ENCODE measurements at places on chromosomes 7 and 10.

DNA sequence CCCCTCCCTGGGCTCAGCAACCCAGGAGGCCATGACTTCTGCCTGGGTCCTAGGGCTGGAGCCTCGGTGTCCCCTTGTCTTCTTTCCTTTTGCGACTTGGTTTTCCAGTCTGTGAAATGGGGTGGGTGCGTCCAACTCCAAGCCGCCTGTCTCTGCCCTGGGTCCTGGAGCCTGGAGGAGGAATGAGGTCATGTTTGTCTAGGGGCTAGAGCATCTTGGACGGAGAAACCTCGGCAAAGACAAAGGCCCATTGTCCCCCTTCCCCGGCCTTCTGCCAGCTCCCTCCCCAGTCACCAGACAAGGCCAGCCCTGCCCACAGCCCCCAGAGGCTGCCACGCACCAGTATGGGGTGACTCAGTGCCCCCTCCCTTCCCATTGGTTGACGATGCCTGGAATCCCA, 39.8 kb upstream of the ELN start:
- DNase-seq: no peak

GRCh38 chr7:40717242-40717641, 582.4 kb downstream of the SUGCT start:
- no peak for DNase-seq

GRCh38 chr7:120615703-120616102, 242.2 kb downstream of the TSPAN12 start:
- no peak for DNase-seq

GRCh38 chr7:27221201-27221797, 21.3 kb upstream of the EVX1 start:
- DNase-seq: no peak

DNA sequence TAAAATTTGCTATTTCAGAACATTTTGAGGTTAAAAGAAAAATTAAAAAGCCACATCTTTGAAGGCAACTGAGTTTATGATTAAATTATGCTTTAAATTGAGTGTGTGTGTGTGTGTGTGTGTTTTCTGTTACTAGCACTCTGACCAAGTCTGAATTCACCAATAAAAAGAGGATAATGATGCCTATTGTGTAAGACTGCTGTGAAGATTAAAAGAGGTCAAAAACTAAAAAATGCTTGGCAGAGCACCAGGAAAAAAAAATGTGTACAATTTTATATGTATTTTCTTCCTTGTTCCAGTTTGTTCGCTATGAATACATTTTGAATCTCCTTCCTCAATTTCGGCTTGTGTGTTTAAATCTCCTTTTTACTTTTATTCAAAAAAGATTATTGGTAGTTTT, 316.6 kb upstream of the MAGI2 start:
- DNase-seq: no peak

- no peak for DNase-seq
Observed at GRCh38 chr7:102897856-102898531, 14.8 kb upstream of the LRRC17 start.

DNA sequence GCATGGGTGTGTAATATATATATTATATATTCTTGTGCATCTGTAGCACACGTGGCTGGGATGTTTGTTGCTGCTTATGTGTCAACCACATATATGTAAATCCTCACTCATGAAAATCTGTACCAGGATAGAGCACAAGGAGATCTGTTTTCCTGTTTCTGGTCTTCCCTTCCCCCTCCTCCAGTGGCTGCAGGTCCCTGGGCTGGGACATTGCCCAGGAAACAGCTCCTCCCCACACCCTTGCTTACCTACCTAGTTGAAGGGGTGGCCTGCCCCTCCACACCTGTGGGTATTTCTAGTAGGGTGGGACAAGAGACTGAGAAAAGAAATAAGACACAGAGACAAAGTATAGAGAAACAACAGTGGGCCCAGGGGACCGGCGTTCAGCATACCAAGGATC, 2.2 kb downstream of the SFXN3 start:
- no peak for DNase-seq

DNA sequence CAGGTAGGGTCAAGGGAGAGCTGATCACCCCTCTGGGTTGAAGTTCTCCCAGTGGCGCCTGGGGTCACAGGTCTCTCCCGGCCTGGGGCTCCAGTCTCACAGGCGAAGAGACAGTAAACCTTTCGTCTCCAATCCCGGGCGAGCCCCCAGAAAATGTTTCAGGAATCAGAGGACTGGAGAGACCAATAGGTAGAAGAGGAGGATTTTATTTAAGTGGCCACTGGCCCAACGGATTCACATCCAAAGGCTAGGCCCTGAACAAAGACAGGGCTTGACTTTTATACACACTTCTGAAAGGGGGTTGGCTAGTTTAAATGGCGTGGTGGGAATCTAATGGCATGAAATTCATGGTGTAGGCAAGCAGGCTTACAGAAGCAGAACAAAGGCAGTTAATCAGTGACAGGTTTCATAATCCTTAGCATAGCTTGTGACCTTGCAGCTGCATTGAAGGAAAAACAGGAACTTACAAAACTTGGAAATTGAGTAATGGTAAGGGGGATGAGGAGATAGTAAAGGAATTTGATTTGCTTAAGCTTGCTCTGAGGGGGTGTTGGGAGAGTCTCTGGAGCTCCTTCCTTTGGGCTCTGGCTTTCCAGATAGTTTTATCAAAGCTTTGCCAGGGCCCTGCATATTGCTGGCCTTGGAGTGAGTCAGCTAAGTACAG, 105.5 kb downstream of the TRIM24 start:
- no peak for DNase-seq

DNA sequence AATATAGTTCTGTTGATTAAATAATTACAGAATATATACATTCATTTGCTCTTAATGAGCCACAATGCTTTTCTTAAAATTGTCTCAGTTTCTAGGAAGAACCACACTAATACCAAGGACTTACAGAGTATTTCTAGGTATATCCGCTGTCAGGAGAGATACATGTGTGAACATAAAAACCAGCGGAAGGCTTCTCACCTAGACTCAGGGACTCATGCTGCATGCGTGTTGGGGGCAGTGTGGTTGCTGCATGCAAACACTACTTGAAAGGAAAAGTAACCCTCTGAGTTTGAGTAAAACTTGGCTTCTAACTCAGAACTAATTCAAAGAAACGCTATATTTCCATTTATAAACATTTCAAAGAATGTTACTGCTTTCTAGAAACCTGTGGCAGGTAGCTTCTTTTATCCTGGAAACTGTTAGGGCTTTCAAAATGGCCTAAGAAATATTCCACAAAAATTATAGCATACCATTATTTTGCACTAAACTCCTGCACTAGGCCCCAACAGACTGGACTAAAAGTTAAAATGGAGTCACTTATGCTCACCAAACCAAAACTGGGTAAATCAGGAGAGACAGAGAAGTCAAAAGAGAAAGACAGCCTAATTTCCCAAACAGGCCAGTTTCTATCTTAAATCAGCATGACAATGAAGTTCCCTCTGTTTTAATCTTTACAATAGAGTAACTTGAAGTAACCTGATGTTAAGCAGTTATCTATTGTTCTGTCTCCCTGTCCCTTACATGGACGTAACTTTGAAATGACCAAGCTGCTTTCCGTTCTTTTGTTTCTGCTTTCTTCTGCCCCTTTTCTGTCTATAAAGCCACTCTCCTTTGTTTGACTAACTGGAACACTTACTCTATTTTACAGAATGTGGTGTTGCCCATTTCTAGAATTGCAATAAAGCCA, 95.2 kb upstream of the FAM133B start:
- peak; percentile 39 for DNase-seq

- no peak for DNase-seq
Observed at GRCh38 chr10:92753865-92754264, 64.1 kb downstream of the HHEX start.

- no peak for DNase-seq
Observed at GRCh38 chr7:46558482-46559193, 637.6 kb upstream of the IGFBP3 start.

DNA sequence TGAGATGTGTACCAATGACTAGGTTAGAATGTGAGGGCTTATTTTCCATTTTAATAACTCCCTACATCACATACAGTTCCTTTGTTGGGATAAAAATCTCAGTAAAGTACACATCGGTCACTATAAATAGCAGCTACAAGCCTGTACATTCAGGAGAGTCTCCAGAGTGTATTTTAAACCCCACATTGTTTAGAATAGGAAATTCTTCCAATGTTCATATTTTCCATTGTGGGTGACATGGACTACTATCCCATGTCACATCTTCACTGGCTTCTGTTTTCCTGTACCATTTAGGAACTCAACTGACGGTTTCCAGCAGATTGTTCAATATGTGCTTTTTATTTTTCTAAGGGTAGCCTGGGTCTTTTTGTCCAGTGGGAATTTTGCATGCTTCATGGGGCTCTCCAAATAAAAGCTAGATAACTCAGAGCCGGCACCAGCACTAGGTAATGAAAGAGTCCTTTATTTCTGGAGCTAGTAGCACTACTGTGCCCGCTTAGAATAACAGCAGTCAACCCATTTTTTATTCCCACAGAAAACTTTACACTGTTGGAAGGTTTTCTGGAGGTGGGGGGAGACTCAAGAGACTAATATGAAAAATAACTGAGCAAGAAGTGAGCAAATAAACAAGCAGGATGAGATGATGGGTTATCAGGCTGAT, 100.5 kb downstream of the CALD1 start:
- no peak for DNase-seq

- no peak for DNase-seq
Observed at GRCh38 chr7:52114056-52114455, 797.4 kb upstream of the COBL start.

DNA sequence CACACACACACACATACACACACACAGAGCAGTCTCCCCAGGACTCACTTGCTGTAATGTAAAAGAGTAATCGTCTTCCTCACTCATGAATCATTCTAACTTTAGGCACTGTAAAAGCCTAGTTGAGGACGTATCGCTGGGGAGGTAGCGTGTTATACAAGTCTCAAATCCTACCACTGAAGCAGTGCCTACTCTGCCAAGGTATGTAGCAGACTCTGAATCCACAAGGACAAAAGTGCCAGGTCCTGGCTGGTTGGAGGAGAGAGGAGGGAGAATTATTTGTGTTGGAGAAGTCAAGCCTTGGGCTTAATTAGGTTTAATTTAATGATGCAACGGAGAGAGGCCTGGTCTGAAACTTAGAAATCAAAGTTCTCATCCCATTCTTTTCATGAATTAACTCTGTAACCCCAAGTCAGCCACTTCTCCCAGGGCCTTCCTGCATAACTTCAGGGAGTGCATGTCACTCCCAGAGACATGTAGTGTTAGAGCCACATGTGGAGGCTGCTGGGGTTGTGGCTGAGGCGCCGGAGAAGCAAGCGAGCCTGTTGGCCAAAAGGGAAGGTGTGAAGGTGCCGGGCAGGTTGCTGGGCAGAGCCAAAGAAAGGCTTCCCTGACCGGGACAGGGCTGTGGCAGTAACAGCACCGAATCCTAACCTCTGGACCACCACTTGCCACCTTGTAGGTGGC, 36.7 kb downstream of the NKX2-3 start:
- no peak for DNase-seq

GRCh38 chr7:150909200-150909995, 57.1 kb downstream of the AOC1 start:
- no peak for DNase-seq

GRCh38 chr10:120392245-120392644, 64.8 kb upstream of the PLPP4 start:
- no peak for DNase-seq

DNA sequence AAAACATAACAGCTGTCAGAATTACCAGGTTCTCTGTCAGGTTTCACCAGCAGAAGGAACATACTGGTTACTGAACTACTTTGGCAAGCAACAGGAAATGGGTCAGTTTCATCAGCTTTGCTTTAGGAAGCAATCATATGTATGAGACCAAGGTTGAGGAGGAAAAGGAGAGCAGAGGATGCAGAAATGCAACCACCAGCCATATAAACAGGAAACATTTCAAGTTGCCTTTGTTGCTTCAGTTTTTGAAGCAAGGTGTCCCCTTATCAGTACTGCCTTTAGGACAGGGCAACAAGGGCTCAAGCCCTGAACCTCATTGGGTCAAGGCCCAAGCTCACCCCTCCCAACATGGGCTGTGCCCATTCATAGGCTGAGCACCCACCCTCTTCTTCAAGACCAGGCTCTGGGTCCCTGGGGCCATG, 10.2 kb downstream of the HIPK2 start:
- DNase-seq: no peak

DNA sequence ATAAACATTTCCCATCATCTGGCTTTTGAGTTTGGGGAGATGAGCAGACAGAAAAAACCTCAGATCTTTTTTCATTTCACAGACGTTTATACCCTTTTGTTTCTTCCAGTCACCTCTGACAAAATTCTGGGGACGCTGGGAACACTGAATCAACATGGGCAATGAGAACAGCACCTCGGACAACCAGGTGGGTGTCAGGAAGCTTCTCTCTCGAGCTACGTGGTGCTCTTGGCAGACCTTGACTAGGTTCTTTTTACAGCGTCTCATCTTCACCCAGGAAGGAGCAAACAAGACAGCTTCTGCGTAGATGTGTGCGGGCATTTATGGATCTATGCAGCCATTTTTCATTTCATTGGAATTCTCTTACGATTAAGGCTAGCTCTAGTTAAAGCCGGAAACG, 32.9 kb downstream of the TACC2 start:
- DNase-seq: no peak

DNA sequence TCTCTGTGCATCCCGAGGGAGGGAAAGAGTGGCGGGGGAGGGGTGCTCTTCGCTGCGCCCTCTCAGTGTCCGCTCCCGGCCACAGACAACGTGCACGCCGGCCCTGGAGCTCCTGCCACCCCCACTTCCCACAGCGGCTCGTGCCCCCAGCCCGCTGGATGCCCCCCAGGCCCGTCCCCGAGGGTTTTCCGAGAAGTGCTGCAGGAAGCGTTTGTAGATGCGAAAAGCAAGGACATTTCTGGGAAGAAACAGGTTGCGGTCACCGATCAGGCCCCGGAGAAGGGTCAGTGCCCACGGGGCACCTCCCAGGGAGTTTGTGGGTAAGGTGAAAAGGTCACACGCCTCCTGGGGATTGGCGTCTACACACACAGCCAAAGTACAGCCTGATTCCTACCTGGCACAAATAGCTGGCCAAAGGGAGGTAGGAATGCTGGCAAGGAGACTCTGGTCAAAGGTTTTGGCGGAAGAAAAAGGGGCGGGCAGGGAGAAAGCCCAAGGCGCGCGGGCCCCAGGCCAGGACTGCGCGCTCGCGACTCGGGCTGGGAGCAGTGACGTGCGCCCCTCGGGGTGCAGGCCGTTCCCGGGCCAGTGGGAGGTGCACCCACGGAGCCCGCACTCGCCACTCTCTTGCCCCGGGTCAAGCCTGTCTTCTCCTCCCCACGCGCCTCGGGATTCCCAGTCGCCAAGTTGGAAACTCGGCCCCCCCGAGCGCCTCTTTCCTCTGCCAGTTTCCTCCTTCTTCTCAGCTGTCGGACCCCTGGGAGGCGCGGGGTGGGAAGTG, 1.5 kb upstream of the NRP1 start:
- no peak for DNase-seq

DNA sequence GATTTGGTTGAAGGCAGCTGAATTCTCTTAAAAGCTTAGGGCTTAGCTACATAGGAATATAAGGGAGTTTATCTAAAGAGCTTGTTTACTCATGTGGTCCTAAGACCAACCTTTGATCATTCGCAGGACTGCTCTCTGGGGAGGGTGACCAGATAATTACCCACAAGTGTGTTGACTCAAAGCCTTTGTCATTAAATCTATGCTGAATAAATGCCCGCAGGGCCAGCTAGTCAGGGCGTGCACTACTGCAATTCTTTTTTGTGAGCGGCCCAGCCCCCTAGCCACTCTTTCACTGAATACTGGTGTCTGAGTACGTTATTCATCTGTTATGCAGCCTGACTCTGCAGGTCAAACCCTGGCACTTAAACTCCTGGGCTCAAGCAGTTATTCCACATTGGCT, 69.6 kb downstream of the AKAP9 start:
- DNase-seq: no peak

GRCh38 chr10:122671355-122671754, 28.3 kb downstream of the C10orf120 start:
- no peak for DNase-seq
